Stimulated activated CD4-positive, alpha-beta T cell treated with anti-CD3 and anti-CD28 coated beads, TNF-alpha, amount 100 ng/mL, for 24 hours (primary cell): ENCODE measurements at places on chromosomes 3 and 15.

- DNase-seq = no peak
Observed at GRCh38 chr15:59160880-59161593, 45.6 kb upstream of the LDHAL6B start.

GRCh38 chr3:28232659-28233058, 8.8 kb upstream of the CMC1 start:
- no peak for DNase-seq

- no peak for DNase-seq
Observed at GRCh38 chr15:63077952-63078351, 35.4 kb downstream of the TPM1 start.

- DNase-seq = no peak
Observed at GRCh38 chr3:122992676-122993075, 34.9 kb downstream of the SEMA5B start.

GRCh38 chr15:81209635-81210034, 13.0 kb downstream of the IL16 start:
- DNase-seq = no peak
